ENCODE measurements at places on chromosomes 1 and 21.

DNA sequence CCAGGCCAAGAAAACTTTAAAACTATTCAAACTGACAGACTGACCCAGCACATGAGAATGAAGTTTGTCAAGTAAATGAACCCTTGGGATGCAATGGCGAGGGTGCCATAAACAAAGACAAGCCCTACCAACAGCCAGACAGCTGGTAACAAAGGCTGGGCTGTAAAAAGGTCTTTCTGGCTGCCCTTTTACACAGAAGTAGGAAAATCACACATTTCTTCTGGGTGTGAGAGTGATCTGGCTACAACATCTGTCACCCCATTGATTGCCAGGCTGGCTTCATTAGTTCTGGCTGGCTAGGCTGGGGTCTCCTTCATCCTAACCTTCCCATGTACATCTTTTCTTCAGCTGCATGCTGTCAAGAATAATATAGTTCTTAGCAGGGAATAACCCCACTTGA is 83.6 kb upstream of the FOXD3 start:
- DNase-seq: no peak

- DNase-seq: no peak
Observed at GRCh38 chr1:189787201-189787600, 690.5 kb downstream of the BRINP3 start.

- DNase-seq: no peak
Observed at GRCh38 chr1:30875916-30876315, 32.6 kb downstream of the SDC3 start.

GRCh38 chr1:85198864-85199263 is 2.0 kb downstream of the SYDE2 start:
- DNase-seq: no peak

Data from GM18507 (cell line).